ENCODE measurements at places on chromosomes 11 and 22.

DNA sequence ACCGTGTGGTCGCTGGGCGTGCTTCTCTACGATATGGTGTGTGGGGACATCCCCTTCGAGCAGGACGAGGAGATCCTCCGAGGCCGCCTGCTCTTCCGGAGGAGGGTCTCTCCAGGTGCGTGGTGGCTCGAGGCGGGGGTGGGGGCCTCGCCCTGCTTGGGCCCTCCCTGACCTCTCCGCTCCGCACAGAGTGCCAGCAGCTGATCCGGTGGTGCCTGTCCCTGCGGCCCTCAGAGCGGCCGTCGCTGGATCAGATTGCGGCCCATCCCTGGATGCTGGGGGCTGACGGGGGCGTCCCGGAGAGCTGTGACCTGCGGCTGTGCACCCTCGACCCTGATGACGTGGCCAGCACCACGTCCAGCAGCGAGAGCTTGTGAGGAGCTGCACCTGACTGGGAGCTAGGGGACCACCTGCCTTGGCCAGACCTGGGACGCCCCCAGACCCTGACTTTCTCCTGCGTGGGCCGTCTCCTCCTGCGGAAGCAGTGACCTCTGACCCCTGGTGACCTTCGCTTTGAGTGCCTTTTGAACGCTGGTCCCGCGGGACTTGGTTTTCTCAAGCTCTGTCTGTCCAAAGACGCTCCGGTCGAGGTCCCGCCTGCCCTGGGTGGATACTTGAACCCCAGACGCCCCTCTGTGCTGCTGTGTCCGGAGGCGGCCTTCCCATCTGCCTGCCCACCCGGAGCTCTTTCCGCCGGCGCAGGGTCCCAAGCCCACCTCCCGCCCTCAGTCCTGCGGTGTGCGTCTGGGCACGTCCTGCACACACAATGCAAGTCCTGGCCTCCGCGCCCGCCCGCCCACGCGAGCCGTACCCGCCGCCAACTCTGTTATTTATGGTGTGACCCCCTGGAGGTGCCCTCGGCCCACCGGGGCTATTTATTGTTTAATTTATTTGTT is 2.4 kb downstream of the PIM3 start:
- peak; percentile 50 for DNase-seq

GRCh38 chr11:70381872-70382861 is 16.2 kb upstream of the CTTN start:
- DNase-seq: no peak

DNA sequence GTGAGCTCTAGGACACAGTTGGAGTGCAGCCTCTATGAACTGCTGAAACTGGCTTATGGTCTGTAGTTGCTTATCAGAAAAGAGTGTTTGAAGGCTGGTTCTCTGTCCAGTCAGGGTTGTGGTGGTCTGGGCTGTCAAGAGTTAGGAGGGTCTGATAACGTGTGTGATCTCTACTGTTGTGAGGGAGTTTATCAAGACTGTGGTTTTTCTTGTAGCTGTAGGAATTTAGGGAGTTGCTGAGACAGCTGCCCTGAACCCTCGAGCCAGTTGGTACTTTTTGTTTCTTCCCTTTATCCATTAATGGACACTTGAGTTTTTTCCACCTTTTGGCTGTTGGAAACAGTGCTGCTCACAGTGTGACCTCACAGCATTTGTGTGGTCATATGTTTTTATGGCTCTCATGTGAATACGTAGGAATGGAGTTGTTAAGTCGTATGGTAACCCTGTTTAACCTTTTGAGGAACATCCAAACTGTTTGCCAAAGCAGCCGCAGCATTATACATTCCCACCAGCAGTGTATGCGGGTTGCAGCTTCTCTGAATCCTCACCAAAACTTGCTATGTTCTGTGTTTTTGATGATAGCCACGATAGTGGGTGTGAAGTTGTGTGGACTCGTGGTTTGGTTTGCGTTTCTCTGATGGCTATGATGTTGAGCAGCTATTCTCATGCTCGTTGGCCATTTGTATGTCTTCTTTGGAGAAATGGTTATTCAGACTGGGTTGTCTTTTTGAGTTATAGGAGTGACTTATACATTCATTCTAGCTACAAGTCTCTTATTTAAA is 20.9 kb upstream of the DGCR8 start:
- no peak for DNase-seq

GRCh38 chr22:50456466-50457234 is 18.2 kb downstream of the SBF1 start:
- no peak for DNase-seq

DNA sequence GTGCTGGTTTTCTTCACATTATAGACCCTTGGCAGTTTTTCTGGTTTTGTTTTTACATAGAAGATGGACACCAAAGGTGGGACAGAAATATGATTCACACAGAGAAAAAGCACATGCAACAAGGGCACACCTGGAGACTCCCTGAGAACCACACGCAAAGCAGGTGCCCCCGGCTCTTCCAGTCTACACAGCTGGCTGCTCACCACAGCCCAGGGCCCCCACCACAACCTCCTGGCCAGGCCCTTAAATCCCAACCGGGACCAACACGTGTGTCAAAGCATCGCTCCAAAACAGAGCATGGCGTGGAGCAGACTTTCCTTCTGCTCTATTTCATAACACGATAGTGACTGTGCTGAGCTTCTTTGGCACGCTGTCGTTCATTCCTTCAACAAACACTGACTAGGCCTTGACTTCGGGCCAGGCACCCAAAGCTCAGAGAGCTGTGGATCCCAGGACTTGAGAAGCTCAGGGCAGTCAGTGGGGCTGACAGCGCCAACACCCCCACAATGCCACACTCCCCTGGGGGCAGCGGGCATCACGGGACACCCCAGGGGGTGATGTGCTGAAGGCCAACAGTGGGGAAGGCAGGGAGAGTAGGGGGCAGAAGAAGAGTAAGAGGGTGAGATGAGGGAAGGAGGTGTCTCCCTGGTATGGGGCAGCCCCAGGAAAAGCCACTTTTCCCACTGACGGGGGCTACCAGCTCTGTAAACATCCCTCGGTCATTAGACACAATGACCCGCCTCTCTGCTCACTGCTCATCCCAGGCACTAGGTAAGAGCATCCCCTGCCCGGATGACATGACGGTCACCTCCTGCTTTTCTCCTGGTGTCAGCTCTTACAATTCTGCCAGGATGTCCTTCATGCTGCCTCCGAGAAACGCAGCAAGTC is 26.0 kb downstream of the CELSR1 start:
- DNase-seq: no peak

DNA sequence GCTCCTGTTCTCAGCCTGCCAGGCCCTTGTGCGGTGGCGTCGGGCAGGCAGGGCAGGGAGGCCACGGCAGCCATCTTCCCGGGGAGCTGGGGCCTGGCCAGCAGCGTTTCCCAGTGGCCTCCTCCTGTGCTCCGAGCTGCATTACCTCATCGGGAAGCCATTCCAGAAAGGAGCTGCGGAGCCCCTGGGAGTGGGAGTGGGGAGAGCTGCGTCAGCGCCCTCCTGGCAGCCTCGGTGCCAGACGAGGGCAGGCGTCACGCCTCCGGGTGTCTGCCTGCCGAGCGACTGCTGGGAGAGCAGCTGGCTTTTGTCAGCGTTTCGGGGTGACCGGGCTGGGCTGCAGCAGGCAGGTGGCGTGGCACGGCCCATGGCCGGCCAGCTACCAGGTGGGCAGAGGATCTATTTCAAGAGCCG is 30.9 kb upstream of the WNT7B start:
- DNase-seq: peak; percentile 92

- peak; percentile 30 for DNase-seq
Observed at GRCh38 chr11:2290351-2290841, 11.3 kb downstream of the C11orf21 start.

DNA sequence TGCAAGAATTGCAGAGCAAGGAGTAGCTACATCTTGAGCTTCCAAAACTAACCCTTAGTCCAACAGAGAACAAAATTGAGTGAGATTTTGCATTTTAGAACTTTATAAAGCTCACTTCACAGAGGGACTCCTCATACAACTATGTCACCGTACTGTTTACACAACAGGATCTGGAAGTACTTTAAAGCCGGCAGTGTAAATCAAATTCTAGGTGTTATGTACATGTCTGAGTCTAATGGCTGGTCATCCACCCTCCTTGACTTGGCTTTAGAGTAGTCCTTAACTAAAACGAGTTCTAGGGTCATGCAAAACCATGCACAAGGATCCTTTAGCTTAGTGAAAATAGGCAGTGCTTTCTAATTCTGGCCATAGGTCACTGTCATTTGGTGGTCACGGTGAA is 23.5 kb downstream of the IRAG1 start:
- no peak for DNase-seq

DNA sequence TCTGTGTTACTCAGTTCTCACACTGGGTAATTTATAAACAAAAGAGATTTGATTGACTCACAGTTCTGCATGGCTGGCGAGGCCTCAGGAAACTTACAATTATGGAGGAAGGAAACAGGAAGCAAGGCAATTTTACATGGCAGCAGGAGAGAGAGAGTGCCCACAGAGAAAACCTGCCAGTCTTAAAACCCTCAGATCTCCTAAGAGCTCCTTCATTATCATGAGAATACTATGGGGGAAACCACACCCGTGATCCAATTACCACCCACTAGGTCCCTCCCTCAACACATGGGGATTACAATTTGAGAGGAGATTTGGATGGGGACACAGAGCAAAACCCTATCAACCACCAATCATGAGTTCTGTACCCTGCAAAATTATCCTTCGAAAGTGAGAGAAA is 1180.8 kb downstream of the JRKL start:
- DNase-seq: no peak

- DNase-seq: peak; percentile 26
Observed at GRCh38 chr11:134532131-134532920, 120.3 kb upstream of the B3GAT1 start.

- DNase-seq: no peak
Observed at GRCh38 chr11:43497144-43497543, 138.4 kb downstream of the TTC17 start.

GRCh38 chr11:91104237-91104636 is 881.4 kb upstream of the CHORDC1 start:
- no peak for DNase-seq

DNA sequence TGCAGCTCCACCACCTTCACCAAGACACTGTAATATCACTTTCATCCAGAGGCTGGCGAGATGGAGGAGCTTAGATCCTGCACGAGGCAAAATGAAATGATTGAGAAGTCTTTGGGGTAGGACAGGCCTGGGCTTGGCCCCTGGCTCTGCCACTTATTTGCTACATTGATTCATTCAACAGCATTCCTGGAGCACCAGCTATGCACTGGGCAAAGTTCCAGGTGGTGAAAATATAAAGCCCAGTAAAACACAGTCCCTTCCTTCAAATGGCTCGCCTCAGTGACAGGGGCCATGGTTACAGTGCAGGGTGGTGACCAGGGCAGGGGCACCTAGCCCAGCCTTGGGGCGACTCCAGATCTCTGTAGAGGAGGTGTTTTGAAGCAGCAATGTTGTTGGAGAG is 19.7 kb downstream of the ALX4 start:
- DNase-seq: no peak

DNA sequence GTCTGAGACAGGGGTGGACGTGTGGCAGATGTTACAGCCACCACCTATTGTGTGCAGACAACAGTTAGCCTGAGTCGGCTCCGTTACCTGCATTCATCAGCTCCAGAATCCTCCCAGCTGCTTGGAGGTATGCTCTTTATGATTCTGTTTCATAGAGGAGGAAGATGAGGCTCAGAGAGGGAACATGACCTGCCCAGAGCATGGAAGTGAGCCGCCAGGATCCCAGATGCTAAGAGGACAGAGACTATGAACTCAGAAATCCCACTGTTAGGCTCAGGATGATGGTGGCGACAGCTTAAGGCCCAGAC is 1.5 kb downstream of the EMID1 start:
- no peak for DNase-seq

DNA sequence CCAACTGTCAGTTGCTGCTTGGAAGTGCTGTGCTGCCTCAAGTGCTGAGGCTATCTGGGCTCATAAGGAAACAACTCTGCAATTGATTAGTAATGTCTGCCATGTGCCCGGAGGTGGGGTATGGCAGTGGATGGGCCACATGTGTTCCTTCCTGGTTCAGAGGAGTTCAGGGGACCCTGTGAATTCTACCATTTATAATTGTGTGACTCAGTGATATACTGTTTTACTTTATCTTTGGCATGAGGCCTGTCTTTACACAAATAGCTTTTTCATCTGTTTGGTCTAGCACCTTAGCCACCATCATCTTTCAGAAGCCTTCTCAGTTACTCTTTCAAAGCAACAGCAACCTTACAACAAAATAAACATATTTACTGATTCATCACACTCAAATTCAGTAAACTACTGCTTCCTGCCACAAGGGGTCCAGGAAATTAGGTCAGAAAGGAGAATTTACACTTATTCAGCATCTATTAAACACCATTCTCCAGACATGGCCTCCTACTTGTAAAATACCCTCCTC is 20.9 kb downstream of the DKK3 start:
- no peak for DNase-seq

DNA sequence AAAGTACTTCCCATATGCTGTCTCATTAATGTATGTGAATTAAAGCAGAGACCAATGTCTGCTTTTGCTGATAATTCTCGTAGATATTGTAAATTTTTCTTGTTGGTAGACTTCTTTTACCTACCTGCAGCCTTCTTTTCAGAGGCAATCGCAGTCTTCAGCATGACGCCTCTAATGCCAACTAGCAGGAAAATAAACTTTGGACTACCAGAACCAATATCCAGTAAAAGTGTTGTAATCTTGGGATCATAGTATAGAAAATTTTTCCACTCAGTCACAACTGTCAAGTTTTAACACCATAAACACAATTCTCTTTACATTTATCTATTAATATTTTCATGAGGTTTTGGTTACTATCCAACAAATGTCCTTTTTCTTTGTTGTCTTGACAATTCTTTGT is 2.3 kb downstream of the DEPDC7 start:
- no peak for DNase-seq

GRCh38 chr22:19449422-19449767 is 1.9 kb upstream of the C22orf39 start:
- no peak for DNase-seq

- DNase-seq: no peak
Observed at GRCh38 chr11:19812710-19813109, 100.1 kb downstream of the NAV2 start.

DNA sequence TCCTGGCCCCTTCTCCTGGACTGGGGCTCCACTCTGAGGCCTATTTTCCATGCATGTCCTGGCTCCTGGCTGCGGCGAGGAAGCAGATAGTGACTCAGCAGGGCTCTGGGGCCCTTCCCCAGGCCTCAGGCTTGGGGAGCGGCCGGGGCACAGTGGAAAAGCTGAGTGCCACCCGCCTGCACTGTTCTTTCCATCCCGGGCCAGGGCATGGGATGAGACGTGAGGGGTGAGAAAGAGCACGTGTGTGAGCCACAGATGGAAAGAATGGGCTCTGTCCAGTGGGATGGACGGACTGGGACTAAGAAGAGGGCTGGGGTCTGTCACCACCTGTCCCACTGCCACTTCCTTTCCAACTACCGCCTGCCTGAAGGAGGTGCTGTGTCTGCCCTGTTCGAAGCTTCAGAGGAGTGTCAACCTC is 12.8 kb downstream of the SLC37A2 start:
- DNase-seq: no peak

DNA sequence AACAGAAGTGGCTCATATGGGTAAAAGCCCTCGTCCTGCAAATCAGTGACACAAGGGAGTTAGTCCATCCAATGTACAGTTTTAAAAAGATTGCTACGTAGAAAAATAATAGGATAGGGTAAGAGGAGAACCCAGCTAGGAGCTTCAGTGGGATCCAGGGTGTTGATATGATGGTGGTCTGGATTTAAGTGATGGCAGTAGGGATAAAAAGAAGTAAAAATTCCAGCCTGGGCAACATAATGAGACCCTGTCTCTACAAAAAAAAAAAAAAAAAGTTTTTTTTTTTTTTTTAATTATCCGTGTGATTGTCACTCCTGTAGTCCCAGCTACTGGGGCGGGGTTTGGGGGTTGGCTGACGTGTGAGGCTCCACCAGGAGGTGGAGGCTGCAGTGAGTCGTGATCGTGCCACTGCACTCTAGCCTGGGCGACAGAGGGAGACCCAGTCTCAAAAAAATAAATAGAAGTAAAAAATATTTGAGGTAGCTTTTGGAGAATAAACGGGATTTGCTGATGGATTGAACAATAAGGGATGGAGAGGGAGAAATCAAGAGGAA is 7.0 kb upstream of the L3MBTL2 start:
- DNase-seq: no peak

Data from psoas muscle (tissue), 8 donors.